ENCODE measurements at places on chromosomes 1 and 21.

GRCh38 chr1:13543451-13544220 is 29.8 kb upstream of the LRRC38 start:
- DNase-seq: no peak

- no peak for DNase-seq
Measured at GRCh38 chr1:21693732-21694131, 24.6 kb upstream of the RAP1GAP start.

GRCh38 chr1:182719553-182719952 is 35.2 kb upstream of the RGS8 start:
- no peak for DNase-seq

DNA sequence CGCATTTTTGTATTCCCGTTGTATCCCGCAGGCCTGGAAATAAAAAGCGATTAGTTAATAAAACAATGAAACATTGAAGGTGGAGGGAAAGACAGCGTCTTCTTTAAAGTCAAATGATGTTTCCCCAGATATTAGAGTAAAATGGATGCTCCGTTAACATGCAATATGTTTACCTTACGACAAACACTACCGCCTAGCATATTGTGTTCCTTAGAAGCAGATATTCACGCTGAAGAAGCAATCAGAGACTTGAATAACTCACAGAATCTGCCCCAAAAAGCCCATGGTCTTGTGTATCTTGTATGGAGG is 583 bp upstream of the B4GALT3 start:
- no peak for DNase-seq

DNA sequence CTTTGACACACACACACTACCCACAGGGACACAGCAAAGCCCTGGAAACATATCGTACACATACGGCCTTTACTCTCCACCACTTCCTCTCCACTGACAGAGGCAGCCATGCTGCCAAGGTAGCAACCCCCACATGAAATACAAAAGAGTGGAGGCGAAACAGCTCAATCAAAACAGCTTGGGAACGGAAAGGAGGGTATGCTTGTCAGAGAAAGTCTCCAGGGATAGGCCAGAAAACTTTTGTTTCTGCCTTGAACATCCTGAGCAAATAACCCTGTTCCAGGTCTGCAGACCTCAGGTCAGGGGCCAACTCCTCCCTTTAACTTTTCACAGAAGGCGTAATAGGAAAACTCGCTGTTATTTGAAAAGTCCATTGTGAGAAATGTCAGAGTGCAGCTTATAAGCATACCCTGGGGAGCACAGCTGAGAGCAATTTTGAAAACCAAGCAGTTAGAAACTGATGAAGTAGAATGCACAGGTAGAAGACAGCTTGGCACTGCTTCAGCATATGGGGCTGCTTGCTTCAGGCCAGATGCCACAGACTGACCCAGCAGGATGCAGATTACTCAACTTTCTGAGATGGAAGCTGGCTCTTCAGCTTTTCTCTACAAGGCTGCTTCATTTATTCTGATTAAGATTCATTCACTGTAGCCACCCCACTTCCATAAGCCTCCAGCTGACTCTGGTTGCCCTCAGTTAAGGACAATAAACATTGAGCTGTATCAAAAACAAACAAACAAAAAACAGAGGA is 18.0 kb downstream of the KIAA0319L start:
- DNase-seq: peak; percentile 23

DNA sequence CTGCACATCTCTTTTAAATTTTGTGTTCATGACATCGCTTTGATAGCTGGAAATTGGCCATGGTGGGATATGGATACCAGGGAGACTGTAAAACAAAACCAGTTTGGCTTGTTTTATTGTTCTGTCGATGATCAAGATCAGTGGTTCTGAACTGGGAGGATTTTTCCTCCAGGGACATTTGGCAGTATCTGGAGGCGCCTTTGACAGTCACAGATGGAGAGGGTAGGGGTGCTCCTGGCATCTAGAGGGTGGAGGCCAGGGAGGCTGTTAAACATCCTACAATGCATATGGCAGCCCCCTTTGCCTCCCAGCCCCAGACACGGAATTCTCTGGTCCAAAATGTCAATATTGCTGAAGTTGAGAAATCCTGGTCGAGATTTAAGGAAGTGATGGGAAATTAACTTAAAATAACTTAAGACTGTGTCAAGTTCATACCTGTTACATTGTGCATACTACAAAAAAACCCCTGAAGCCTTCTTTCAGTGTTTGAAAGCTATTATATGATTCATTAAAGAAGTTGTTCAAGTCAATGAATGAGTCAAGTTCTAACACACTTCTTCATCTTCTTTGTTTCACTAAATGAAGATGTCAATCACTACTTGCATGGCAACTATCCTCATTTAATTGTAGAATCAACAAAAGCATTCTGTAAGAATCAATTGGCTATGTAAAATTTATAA is 150.9 kb downstream of the KCNJ6 start:
- no peak for DNase-seq

DNA sequence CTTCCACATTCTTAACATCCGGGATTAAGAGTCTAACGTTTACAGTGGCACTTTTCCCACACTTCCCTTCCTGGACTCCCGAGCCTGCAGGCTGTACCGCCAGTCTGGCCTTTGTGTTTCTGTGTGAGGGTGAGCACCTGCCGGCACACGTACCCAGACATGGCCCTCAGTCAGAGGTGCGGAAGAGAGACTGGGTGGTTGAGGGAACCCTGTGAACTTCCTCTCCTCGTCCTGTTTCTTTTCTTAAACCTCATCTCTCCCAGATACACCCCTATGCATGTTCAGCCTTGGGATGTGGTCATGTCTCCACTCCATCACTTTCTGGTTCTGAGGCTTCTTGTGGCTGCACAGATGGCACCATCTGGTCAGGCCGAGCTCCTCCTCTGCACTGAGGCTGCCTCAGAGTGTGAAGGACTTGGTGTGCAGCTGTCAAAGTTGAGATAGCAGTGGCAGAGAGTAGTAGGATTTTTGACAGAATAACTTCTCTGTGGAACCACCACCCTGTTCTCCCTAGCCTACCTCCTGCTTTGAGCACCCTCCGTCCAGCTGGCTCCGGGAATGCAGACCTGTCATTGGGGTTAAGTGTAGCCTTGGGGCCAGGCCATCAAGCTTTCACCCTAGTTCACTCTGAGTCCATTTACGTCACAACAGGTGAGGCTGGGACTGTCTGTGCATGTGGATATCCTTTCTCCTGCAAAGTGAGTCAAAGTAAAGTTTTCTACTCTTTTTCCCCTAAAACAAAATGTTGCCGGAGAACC is 31.4 kb downstream of the VASH2 start:
- no peak for DNase-seq

GRCh38 chr1:89844241-89844807 is 23.5 kb downstream of the LRRC8D start:
- peak; percentile 60 for DNase-seq

GRCh38 chr1:150683914-150684313 is 13.0 kb downstream of the GOLPH3L start:
- DNase-seq: no peak

GRCh38 chr1:1200876-1201810 is 5.2 kb downstream of the TNFRSF18 start:
- peak; percentile 95 for DNase-seq

All from activated CD4-positive, alpha-beta T cell treated with anti-CD3 and anti-CD28 coated beads for 4 hours (primary cell).